ENCODE measurements at places on chromosomes 6 and 20.

DNA sequence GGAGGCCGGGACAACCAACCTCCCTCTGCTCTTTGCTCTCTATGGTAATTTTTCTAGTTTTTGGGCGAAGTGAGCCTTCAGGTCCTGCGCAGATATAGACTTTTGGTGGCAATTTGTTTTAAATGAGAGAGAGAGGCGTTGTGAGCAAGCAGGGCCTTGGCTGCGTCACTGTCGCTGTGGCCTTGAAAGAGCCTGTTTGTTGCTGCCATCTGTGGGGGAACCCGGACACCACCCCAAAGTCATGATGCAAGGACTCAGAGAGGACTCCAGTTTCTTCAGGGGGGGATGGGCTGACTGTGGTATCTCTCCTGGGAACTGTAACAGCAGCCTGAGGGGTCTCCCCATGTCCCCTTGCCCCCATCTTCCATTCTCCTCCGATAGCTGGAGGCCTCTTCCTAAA, 462.7 kb upstream of the SULF2 start:
- no peak for DNase-seq

DNA sequence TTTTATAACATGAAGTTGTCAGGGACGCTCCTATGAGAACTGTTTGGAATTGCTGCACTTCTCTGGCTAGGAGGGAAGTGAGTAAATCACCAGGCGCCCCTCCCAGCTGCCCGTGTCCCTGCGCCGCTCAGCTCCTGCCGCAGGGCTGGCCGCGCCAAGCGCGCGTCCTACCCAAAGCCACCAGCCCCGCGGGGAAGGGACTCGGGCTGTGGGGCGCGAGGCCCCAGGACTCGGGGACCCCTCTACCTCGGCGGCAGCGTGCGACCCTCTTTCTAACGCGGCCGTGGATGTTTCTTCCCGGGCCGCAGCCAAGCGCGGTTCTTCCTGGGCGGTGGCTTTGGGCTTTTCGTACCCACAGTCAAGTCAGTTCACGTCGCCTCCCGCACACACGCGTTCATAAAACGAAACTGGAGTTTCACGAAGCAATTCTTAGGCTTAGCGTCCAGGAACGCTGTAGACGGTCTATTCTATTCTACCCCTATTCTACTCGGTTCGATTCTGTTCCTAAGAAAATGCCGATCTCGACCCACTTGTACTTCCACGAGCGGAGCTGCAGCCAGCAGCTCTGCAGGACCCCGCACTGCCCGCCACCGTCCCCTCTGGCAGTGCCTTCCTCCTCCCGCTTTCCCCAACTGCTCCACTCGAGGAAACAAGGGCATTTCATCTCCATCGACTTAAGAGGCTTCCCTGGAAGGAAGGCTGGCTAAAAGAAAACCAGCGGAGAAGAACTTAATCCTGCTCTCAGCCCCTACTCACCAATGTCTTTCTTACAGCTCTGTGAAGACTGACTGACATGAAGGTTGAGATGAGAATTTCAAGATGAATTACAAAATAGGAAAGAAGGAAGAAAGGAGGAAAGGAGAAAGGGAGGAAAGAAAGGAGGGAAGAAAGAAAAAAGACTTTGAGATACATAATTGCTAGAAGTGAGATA, 15.4 kb downstream of the FOXC1 start:
- peak; percentile 43 for DNase-seq

GRCh38 chr6:20058912-20059311, 153.4 kb downstream of the MBOAT1 start:
- peak; percentile 62 for DNase-seq

DNA sequence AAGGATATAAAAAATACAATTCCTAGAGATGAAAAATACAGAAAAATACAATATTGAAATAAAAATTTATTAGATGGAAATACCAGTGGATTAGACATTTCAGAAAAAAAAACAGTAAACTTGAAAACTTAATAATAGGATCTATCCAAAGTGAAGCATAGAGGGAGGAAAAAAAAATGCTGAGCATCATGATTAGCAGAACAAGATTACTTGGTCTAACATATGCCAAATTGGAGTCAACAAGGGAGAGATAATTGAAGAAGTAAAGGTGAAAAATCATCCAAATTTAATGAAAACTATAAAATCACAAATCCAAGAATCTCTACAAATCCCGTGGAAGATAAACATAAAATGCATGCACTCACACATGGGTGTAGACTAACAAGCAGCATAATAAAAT, 166.2 kb upstream of the BMP5 start:
- no peak for DNase-seq

DNA sequence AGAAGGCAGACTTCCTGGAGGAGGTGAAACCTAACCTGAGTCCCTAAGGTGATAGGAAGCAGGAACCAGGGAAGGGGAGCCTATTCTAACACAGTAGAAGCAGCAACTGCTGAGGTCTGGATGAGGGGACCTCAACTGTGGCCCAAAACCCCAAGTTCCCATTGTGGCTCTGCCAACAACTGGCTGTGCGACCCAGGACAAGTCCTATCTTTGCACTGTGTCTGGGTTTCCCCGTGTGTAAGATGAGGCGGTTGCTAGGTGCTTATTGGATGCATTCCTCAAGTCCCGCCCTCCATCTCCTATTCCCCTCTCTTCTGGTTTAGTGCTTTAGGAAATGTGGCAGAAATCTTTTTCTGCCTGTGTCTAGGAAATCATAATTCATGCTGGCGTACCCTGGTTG, 52.2 kb upstream of the TTPAL start:
- DNase-seq: no peak

GRCh38 chr6:18334251-18334650, 52.9 kb upstream of the RNF144B start:
- no peak for DNase-seq

GRCh38 chr20:13661070-13661685, 22.4 kb upstream of the TASP1 start:
- DNase-seq: no peak

GRCh38 chr6:94349227-94349626, 929.9 kb upstream of the EPHA7 start:
- DNase-seq: no peak

DNA sequence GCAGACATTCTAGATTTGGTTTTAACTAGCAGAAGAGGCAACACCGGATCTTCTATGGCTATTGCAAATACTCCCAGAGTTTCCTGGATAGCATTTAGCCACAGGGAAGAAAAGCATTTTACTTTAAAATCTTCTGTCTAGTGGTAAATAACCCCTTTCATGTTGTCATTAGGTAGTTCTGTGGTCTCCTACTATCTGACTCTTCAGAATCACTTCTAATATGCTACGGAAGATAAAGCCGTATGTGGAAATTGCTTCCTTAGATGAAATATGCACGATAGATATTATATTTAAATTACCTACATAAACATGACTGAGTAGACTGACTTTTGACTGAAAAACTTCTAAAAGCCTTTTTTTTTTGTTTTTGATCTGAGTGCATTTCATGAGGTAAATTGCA, 759 bp downstream of the CRISP3 start:
- DNase-seq: peak; percentile 64

DNA sequence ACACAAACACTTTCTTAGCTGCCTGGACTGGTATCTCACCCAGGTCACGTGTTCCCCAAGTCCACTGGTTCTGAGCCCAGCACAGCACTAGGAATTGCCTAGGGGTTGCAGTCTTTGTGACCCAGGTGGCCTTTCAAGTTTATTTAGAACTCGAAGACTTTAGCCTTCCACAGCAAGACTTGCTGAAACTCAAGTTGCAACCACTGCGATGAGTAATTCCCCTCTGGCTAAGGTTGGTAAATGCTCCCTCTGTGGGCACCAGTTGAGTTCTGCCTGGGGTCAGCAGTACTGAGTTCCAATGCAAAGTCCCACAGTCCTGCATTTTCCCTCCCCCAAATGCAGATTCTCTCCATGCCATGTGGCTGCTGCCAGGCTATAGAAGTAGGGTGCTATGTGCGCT, 77.6 kb upstream of the MOCS1 start:
- DNase-seq: no peak

- no peak for DNase-seq
These were observed 4.9 kb downstream of the CDH22 start for GRCh38 chr20:46303176-46303956.

GRCh38 chr20:25699914-25700313, 3.3 kb upstream of the ZNF337 start:
- DNase-seq: no peak

DNA sequence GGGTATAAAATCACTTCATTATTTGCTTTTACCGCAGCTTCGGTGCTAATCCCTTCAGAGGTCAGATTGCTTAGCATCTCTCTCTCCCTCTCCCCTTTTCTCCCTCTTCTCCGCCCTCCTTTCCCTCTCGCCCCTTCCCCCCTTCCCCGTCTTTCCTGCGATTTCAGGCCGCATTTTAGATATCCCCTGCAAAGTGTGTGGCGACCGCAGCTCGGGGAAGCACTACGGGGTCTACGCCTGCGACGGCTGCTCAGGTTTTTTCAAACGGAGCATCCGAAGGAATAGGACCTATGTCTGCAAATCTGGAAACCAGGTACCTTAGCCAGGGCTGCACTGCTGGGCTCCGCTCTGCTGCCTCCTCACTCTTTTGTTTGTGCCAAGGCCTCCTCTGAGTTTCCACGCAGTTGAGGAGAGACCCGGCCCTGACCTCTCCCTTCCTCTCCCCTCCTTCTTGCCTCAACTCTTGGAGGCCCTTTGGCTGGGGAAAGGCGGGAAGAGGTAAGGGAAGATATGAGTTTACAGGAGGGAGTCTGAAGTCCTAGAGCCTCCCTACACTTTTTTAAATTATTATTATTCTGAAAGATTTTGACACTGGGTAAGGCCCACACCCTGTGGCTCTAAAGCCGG, 5.6 kb downstream of the NR2E1 start:
- DNase-seq: no peak
